Activated T-helper 1 cell treated with anti-CD3 and anti-CD28 coated beads, Interleukin-2, amount 50 U/mL, for 16 hours (primary cell): ENCODE measurements at places on chromosomes 7 and 10.

GRCh38 chr7:141617280-141617679 lies 66.1 kb downstream of the AGK start:
- DNase-seq = no peak

GRCh38 chr7:36415144-36415543 lies 25.5 kb downstream of the ANLN start:
- DNase-seq = no peak

- no peak for DNase-seq
These were observed 46.2 kb downstream of the BAIAP2L1 start for GRCh38 chr7:98354511-98355249.

- no peak for DNase-seq
These were observed 639.6 kb upstream of the FOXK1 start for GRCh38 chr7:4042402-4043045.

DNA sequence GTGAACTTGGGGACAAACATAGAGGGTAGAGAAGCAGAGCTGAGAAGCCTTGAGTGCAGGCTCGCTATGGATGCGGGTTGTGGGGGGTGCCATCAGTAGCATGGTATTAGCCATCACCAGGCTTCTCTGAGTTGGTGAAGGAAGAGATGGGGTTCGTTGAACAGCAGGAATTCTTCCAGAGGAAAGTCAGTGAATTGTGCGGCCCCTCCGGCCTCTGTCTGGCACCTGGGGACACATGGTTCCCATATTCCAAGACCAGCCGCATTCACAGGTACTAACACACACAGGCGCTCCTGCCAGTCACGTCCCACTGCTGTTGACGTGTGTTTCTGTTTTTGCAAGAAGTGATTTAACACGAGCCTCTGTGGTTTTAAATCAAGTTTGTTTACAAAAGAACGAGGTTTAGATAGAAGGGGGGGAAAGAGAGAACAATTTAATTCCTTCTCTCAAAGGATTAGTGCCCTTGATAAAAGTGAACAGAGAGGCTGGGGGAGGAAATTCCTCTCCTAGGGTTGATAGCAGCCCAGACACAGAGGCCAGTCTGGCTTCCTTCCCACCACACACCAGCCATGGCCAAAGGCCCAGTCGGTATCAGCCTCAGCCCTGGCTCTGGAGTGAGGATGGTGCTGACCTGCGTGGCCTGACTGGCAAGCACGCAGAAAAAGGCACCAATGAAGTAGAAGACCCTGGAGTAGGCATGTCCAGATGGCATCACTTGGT lies 252.6 kb upstream of the IGFBP3 start:
- no peak for DNase-seq

DNA sequence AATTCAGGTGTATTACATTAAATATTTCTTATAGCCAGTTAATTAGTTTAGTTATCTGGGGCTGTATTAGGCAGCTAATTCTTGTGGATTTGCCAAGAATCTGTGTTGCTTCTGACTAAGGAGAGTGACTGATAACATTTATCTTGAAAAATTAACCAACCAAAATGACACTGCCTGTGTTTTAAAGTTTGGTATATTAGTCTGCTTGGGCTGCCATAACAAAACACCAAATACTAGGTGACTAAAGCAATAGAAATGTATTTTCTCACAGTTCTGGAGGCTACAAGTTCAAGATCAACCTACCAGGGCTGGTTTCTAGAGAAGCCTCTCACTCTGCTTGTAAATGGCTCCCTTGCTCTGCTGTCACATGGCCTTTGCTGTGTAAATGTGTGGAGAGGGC lies 12.9 kb downstream of the EXOC4 start:
- no peak for DNase-seq

DNA sequence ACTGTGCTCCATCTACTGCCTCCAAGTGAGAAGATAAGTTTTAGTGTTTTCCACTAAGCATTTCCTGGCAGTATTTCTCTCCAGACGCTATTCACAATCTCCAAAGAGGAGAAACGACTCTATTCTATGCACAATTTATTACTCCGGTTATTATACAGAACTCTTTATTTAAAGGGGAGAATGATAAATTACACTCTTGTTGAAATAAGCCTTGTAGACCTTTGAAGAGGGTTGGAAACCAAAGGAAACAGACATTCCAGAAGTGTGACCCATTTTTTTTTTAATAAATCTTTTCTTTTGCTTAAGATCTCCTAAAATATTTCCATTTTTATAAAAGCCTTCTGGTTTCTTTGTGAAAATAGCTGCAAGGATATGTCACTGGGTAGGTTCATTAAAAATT lies 76.1 kb upstream of the HDAC9 start:
- DNase-seq = no peak

GRCh38 chr7:36942955-36943354 lies 218.7 kb upstream of the AOAH start:
- no peak for DNase-seq
